ENCODE measurements at places on chromosomes 7 and 10.

GRCh38 chr7:919924-920341 lies 34.5 kb downstream of the ADAP1 start:
- DNase-seq = peak; percentile 34

DNA sequence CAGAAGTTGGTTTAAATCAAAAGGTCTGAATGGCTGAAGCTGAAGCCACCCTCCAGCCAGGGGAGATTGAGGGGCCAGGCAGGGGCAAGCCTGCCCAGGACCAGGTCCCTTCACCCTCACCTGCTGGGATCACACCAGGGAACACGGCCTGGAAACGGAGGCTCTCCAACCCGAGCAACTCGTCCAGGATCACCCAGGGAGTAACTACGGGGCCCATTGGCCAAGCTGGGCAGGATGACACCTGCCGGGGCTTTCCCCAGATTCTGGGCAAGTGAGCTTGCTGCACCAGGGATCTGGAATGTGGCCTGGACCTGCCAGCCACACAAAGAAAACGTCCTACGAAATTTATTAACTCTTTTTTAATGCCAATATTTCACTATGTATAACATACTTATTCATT lies 30.4 kb upstream of the PPP2R2D start:
- DNase-seq = no peak

DNA sequence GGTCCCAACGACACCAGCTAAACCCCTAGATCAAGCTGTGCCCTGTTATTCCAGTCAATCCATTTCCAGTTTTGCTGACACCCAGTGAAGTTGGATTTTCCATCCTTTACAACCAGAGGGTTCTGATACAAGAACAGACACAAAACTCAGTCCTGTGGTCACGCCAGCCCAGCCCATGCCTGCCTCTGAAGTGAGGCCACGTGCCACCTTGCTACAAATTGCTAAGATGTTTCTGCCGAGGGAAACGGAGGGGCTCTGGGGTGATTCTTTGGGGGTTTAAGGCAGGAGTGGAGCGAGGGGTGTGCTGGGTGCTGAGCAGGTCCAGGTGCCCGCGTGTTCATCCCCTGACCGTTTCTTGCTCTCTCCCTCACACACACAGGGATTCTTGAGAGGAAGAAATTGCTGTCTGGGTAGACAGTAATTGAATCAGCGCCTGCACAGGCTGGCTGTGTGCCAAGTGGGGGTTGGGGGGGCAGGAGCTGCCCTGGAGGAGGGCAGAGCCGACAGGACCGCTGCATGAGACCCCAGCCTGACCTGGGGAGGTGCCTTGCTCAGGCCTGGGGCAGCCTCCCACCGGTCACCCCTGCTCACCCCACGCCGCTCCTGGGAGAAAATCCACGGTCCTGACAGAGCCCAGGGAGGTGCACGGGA lies 38.1 kb downstream of the ADAP1 start:
- DNase-seq = peak; percentile 36

GRCh38 chr7:91286432-91286831 lies 22.2 kb downstream of the FZD1 start:
- no peak for DNase-seq

DNA sequence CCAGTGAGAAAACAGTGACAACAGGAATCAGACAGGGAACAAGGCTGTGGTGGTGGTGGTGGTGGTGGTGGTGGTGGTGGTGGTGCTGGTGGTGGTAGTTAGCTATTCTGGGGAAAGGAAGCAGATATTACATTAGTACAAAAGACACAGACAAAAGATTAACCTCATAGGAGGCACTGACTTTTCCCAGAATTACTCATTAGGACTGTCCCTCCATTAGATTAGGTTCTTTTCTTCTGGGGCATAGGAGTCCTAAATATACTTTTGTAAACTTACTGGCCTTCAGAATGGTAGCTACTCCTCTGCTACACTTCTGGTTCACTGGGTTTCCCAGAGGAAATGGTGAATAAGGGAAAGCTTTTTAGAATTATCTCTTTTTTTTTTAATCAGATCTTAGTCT lies 156.6 kb upstream of the SEMA3D start:
- no peak for DNase-seq

- no peak for DNase-seq
These were observed 47.4 kb downstream of the MTPN start for GRCh38 chr7:135929722-135930141.

DNA sequence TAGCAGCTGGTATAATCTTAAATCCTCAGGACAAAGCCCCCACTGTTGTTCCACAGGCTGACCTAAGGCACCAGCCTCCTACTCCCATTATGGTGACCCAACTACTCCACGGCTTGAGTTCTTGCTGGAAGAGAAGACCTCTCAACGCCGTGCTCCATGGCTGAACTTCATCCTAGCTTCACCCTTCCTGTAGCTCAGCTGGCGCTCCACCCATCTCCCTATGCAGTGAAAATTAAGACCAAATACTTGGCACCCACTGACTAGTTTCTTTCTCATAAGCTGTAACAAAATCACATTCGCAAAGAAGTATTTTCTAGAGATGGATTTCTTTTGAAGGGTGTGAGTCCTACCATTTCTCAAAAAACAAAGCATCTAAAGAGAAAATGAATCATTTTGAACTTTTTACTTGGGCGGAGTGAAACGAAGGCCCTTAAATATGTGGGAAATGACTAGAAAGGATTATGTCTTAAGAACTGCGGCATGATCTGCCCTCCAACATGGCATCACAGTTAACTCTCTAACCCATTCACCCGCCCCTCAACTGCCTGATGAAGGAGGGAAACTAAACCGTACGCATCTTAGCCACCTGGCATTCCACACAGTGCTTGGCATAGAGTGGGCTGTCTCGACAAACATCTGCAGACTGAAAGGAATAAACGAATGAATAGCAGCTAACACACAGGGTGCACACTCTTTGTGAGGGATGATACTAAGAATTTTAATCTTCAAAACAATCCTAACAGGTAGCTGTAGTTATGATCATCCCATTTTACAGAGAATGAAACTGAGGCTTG lies 32.7 kb downstream of the GFRA1 start:
- no peak for DNase-seq

DNA sequence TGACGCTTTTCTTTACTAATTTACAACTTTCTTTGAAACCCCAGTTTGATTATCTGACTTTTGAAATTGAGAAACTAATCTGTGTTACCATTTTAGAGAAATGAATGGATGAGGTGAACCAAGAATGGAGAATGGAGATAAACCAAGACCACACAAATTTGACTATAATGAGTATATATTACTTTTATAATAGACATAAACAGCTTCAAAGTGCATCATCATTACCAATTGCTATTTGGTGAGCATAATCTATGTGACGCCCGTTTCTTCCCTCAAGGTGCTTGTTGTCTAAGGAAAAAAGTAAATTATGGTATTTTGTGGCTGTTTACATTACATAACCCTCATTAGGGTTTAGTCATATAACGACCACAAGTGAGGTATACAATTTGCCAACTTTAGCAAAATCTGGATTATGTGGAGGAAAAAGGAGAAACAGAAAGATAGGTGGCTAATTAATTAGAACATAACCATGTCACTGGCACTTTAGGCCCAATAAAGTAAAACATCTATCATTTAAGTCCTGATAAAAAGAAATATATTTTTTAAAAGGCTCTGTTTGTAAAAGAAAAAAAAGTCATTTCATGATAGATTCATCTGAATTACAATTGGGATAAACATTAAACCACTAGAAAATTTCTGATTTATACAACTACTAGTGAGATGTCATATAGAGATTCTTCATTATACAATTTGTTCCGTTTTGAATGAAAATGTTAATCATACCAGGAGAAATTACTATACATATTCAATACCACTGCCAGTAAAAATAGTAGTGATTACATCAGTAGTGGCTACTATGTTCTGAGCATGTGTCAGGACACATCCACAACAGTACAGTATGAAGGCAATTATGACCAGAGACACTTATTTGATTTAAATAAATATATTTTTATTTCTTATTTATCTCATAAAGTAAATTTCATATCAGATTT lies 118.2 kb upstream of the FAM133B start:
- no peak for DNase-seq

DNA sequence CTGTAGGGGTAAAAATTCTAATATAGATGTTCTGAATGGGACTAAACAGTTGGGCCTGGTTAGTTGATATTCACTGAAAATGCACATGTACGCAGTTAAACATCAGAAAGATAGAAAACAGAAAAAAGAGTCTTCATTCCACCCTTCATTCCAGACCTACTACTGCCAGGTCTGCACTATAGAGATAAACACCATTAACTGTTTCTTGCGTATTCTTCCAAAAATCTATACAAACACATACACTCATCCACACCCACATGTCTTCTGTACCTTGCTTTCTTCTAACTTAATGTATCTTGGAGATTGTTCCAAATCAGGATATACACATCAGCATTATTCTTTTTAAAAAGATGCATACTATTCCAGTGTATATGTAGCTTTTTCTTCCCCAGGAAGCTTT lies 13.9 kb upstream of the CLEC2L start:
- no peak for DNase-seq

DNA sequence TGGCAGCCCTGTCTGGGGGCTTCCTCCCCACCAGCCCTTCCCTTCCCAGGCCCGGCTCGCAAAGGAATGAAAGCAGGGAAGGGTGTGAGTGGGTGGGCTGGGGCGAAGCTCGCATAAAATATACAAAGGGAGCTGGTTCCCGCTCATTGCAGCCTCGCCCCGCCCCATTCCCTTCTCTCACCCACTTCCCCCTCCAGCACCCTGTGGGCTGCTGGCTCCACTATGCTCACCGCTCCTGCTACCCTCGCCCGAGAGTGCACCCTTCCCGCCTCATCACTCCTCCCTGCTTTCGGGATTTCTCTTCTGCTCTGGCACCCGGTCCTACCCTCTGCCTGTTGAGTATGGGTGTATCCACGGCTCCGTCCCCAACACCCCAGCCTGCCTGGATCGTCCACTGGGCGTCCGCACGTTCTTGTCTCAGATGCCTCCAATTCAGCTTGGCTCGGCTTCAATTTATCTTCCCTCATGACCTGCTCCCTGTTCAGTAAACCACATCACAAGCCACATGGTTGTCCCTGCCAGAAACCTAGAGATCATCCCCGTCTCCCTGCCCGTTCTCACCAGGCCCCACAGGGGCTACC lies 14.4 kb upstream of the TTYH3 start:
- no peak for DNase-seq
